ENCODE measurements at places on chromosomes 2 and 18.

GRCh38 chr18:55763298-55763697 is 175.3 kb upstream of the TCF4 start:
- DNase-seq: no peak

DNA sequence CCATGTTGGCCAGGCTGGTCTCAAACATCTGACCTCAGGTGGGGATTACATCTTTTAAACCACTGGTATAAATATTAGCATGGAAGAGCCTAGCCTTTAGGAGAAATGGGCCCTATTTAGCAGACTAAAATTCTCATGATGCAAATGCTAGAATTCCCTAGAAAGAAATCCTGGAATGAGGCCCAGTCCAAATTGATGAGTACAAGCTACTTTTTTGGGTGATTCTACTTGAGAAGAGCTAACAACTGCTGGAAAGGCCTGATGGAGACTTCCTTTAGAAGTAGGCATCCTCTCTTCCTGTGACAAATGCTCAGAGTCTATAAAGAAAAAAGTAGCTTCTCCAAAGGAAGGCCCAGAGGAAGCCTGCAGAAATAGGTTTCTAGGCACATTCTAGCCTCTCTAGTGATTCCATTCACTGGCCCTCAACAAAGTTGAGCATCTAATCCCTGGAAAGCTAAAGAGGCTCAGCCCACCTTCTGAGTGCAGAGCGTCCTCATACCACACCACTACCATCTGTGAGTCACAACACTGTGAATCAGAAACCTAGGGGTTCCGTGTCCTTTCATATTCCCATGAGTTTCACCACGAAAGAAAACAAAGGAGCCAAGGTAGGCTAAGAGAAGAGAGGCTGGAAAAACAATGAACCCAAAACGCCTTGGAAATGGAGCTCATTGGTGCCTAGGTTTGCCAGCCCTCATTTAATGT is 183.1 kb downstream of the C1D start:
- DNase-seq: no peak

DNA sequence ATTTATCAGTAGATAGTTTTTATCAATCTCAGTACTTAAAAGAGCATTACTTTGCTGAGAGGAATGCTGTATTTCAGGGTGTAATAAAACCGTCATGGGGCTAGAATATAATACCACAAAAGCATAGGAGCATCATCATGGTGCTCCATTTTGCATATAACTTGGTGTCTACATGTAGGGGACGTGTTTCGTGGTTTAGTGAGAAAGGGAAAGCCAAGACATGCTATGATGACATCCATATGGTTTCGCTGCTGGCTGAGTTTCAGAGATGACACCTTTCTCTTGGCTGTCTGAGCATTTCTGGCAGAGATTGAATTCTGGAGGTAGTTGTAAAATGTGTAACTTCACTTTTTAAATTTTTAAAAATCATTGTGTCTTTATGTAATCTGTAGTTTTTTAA is 32.4 kb downstream of the WDR43 start:
- no peak for DNase-seq

- no peak for DNase-seq
Observed at GRCh38 chr18:69628774-69629359, 228.2 kb downstream of the DOK6 start.

- DNase-seq: no peak
Observed at GRCh38 chr2:32812316-32812715, 134.4 kb upstream of the LTBP1 start.

GRCh38 chr2:29601321-29601720 is 320.1 kb downstream of the ALK start:
- DNase-seq: no peak

- no peak for DNase-seq
Observed at GRCh38 chr18:38322206-38322605, 756.6 kb upstream of the CELF4 start.

GRCh38 chr2:97720746-97721145 is 7.4 kb downstream of the ZAP70 start:
- no peak for DNase-seq

- no peak for DNase-seq
Observed at GRCh38 chr2:146579147-146579930, 1265.5 kb upstream of the ACVR2A start.

GRCh38 chr18:54222922-54223567 is 1.4 kb downstream of the MBD2 start:
- no peak for DNase-seq

- no peak for DNase-seq
Observed at GRCh38 chr18:45254709-45255082, 360.6 kb upstream of the SLC14A2 start.

GRCh38 chr2:21317131-21317530 is 193.4 kb downstream of the TDRD15 start:
- no peak for DNase-seq

DNA sequence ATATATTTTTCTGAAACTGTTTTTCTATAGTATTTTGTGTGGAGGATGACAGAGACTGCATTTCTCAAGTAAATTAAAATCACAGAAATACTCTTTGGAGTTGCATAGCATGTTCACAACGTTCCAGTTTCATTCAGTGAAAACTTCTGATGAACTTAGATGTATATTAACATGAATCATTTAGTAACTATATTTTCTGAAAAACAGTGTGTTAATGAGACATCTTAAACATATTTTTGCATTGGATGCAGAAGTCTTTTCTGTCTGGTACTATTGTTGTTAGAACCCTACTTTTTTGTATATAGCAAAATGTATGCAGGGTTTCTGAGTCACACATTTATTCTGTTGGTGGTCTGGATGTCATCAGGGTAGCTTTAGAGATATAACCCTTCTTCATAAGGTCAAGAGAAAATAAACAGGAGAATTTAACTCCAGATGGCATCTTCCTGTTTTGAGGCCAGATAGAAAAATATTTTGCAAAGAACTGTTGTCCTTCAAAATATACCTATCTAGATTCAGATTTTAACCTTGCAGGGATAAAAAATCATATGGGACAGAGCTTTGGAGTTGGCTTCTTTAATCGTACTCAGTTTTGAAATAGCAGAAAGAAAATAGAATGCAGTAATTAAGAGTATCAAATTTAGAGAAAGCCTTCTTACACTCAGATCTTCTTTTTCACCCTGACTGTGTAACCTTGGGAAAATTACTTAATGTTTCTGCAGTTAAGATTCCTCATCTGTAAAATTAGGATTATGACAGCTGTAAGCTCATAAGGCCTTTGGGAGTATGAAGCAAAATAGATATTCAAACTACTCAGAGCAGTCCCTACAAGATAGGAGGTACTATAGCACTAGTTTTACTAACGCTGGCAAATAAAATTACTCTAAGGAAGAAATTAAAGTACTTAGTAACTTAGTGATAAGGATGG is 5.3 kb downstream of the COL3A1 start:
- no peak for DNase-seq

DNA sequence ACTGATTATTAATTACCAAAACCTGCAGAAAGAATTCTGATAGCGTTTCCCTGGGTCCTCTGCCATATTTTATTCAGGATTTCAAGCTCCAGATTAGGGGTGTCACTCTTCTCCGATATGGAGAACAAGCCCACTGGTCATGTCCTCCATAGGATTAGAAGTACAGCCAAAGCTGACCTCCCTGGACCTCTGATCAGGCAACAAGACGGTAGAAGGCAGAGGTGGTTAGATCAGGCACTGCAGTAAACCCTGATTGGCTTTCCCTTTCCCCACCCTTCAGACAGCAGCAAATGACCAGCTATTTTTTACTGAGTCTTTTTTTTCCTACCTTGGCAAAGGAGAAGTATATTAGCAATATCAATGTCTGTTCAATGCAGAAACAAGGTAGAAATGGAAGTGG is 37.7 kb downstream of the SPC25 start:
- DNase-seq: no peak

- DNase-seq: no peak
Observed at GRCh38 chr2:42839809-42840501, 47.6 kb upstream of the HAAO start.

- no peak for DNase-seq
Observed at GRCh38 chr18:59954755-59955156, 55.0 kb downstream of the PMAIP1 start.

DNA sequence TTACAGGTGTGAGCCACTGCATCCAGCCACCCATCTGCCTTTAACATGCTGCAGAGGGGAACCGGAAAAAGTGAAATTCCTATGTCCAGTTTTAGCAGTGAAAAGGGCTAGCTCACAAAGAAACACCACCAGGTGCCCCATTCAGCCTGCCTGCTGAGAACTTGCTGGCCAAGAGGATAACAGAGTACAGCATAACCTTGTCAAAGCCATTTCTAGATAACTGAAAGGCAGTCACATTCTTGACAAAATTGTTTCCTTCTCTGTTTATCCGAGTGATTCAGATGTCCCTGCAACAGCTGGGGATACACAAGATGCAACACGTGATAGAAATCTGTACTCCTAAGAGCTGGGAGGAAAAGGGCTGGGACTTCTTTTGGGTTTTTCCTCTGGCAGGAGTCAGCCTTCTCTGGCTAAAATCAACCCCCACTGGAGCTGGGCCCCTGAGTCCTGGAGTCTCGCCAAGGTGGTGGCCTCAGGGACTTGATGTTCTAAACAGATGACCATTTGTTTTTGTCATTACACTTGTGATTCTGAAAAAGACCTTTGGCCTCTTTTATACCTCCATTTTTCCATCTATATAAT is 505.4 kb downstream of the BCL11A start:
- DNase-seq: no peak

DNA sequence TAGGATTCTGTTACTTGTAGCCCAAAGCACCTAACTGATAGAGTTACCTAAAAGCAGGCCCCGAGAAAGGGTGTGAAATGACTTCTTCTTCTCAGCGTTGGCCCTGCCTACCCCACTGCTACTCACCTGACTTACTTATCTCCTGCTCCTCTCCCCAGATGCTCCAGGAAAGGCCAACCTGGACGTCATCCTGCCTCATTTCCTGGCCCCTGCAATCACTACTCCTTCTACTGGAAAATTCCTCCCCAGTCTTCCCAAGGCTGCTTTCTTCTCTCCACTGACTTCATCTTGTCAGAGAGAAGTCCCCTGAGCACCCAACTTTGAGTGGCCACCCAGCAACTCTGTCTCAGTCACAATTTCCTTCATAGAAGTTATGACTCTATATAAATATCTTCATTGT is 63.4 kb upstream of the KLF7 start:
- no peak for DNase-seq

- DNase-seq: no peak
Observed at GRCh38 chr2:11343650-11344341, 640 bp downstream of the ROCK2 start.
